Stimulated activated CD4-positive, alpha-beta T cell treated with anti-CD3 and anti-CD28 coated beads, Interleukin-1b, Interleukin-23, amount 100 ng/mL, for 48 hours (primary cell): ENCODE measurements at places on chromosomes 1 and 21.

GRCh38 chr1:59915516-59915915, 11.1 kb downstream of the CYP2J2 start:
- no peak for DNase-seq

DNA sequence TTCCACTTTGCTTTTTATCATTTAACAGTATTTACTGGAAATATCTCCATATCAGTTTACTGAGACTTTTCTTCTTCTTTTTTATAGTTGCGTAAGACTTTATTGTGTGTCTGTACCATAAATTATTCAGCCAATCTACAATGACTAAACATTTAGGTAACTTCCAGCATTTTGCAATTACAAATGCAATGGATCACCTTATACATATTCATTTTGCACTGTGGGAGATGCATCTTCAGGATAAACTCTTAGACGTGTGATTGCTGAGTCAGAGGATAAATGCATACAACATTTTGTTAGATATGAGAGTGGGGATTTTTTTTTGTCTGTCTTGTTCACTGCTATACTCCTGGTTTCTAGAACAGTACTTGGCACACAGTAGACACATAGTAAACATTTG, 95.7 kb upstream of the GCLM start:
- no peak for DNase-seq

- DNase-seq, result no peak
Measured at GRCh38 chr1:9183898-9184297, 50.7 kb upstream of the H6PD start.

DNA sequence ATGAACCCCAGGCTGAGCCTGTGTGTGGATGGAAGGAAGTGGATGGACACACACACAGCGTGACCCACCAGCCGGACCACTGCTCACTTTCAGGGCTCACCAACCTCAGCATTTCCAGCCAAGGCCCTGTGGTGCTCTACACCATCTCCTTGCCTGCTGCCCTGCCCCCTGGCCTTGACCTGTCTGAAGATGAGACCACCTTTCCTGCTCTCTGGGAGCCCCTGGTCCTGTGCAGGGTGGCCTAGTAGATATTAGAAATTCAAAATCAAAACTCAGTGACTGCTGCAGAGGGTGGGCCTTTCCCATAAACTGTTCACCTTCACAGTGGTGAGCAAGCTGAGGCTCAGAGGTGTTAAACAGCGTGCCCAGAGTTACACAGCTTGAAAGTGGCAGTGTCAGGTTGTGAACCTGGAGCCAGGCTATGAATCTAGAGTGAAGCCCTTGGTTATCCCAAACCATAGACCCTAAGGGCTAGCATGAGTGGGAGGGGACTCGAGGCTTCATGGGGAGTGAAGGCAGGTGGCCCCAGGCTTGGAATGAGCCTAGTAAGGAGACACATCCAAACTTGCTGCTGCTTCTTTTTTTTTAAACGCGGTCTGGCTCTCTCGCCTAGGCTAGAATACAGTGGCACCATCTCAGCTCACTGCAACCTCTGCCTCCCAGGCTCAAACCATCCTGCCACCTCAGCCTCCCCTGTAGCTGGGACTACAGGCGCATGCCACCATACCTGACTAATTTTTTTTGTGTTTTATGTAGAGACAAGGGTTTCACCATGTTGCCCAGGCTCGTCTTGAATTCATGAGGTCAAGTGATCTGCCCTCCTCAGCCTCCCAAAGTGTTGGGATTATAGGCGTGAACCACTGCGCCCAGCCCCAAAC, 41.5 kb downstream of the MAN1C1 start:
- DNase-seq, result no peak
